CD8-positive, alpha-beta memory T cell (primary cell): ENCODE measurements at places on chromosomes 5 and 9. TPM values are rescaled to one million over a fixed set of nuclear protein-coding genes. Genes with fewer than 3 reads are reported as not detected.
A peak's percentile ranks its signal among the peaks of the same experiment; 100 is the strongest.

ALDOB gene
- not detected for total RNA-seq

- H3K36me3 ChIP-seq: no peaks in the 10 kb centered on the region
- H3K27ac ChIP-seq: no peak overlapping the region
- H3K27me3 ChIP-seq: no peaks in the 10 kb centered on the region
- peaks cover 73% of the 10 kb centered on the region for H3K4me1 ChIP-seq
Observed at GRCh38 chr9:93128011-93128714, 5.9 kb downstream of the NINJ1 start.

CATSPER3 gene
- 0.29 TPM for total RNA-seq

GRCh38 chr5:3381206-3381825 lies 214.3 kb upstream of the IRX1 start:
- no peaks in the 10 kb centered on the region for H3K27me3 ChIP-seq
- H3K4me1 ChIP-seq: no peaks in the 10 kb centered on the region
- DNase-seq: no peak

GRCh38 chr9:34611811-34612787 lies at the start of gene RPP25L:
RPP25L (minus strand) TSS chr9:34612097; CDS start chr9:34611296, 801 bp downstream.
- peak; percentile 79 for DNase-seq
- peaks cover 22% of the 10 kb centered on the region for H3K4me1 ChIP-seq
- peak within 1 kb of the TSS; percentile 90 for H3K4me3 ChIP-seq
- peak within 1 kb of the TSS; percentile 85 for H3K27ac ChIP-seq
- peaks cover 6% of the 10 kb centered on the region for H3K36me3 ChIP-seq

DNA sequence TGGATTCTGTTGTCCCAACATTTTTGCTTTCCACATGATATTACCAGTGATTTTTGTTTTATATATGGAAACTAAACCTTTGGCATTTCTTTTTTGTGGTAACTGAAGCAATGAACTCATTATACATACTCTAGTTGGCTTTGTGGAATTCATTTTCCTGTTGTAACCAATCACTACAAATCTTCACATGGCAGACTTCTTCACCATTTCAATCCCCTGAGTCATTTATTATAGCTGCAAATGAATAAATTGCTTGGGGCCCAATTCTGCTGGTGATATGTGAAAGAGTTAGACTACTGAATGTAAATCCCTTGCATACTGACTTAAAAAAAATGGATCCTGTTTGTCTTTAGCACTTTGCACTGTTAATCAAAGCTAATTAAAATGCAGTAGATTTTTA lies 1709.6 kb upstream of the WWC1 start:
- no peak for DNase-seq
- H3K27me3 ChIP-seq: no peaks in the 10 kb centered on the region
- H3K4me1 ChIP-seq: no peaks in the 10 kb centered on the region
- no peak overlapping the region for H3K4me3 ChIP-seq
- H3K27ac ChIP-seq: no peak overlapping the region

PCDHGC3 gene
- total RNA-seq: 0.11 TPM

GRCh38 chr9:71515107-71515506 lies 253.2 kb downstream of the CEMIP2 start:
- no peaks in the 10 kb centered on the region for H3K36me3 ChIP-seq
- no peaks in the 10 kb centered on the region for H3K27me3 ChIP-seq
- no peak overlapping the region for H3K4me3 ChIP-seq
- no peaks in the 10 kb centered on the region for H3K4me1 ChIP-seq
- no peak for DNase-seq
- H3K27ac ChIP-seq: no peak overlapping the region

DRD1 gene
- total RNA-seq: not detected

DIPK1B gene
- total RNA-seq: not detected

DNA sequence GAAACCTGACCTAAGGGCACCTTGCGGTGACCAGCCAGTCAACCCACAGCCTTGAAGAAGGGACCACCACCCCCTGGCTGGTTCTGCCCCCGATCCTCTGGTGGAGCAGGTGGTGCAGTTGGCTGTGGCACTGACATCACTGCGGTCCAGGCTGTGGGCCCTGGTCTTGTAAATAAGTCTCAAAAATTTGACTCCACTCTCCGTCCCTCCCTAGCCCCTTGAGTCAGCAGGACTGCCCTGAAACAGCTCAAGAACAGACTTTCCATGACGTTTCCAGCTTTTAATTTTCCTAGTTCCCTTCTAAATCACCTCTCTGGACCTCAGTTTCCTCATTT lies 134.8 kb upstream of the BOD1 start:
- no peaks in the 10 kb centered on the region for H3K36me3 ChIP-seq
- H3K27ac ChIP-seq: no peak overlapping the region
- DNase-seq: no peak
- no peaks in the 10 kb centered on the region for H3K4me1 ChIP-seq

GRCh38 chr5:101991486-101991885 lies 304.6 kb downstream of the SLCO4C1 start:
- H3K4me3 ChIP-seq: no peak overlapping the region
- DNase-seq: no peak
- no peaks in the 10 kb centered on the region for H3K36me3 ChIP-seq
- H3K4me1 ChIP-seq: no peaks in the 10 kb centered on the region
- H3K27ac ChIP-seq: no peak overlapping the region

DNA sequence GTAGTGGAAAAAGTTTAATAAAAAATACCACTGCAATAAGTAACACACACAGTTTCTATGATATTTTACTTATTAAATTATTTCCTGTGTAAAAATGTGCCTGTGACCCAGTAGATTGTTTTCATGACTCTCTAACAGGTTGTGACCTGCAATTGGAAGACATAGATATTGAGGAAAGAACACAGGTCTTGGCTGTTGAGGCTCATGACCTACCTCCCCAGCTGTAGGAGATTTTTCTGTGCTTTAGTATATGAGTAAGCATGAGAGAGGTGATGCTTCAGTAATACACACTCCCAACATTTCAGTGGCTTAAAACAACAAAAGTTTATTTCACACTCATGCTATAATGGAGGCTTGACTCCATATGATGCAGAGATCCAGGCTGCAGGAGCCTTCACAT lies 47.3 kb upstream of the TNC start:
- no peak overlapping the region for H3K4me3 ChIP-seq
- no peaks in the 10 kb centered on the region for H3K27me3 ChIP-seq
- no peak overlapping the region for H3K27ac ChIP-seq
- H3K4me1 ChIP-seq: no peaks in the 10 kb centered on the region

GRCh38 chr9:89447416-89447815 lies 50.5 kb downstream of the SEMA4D start:
- DNase-seq: no peak
- no peak overlapping the region for H3K4me3 ChIP-seq
- H3K27me3 ChIP-seq: no peaks in the 10 kb centered on the region
- H3K27ac ChIP-seq: no peak overlapping the region
- peaks cover 93% of the 10 kb centered on the region for H3K4me1 ChIP-seq
- H3K36me3 ChIP-seq: peaks cover 15% of the 10 kb centered on the region

SPINK4 gene
- not detected for total RNA-seq

DNA sequence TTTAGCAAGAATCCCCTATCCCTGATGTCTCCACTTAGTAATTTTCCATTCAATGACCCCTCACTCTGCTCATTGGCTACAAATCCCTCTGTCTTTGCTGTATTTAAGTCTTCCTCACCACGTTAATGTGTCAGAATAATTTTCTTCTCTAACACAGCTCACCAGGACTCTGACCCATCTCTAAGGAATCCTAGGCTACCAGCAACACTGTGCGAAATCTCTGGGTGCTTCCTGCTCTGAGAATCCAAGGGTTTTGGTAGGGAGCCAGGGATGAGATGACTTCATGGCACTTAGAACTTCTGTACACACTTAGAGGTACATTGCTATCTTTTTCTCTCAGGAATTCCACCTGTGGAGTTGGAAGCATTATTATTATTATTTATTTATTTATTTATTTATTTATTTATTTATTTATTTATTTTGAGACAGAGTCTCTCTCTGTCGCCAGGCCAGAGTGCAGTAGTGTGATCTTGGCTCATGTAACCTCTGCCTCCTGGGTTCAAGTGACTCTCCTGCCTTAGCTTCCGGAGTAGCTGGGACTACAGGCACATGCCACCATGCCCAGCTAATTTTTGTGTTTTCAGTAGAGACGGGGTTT lies 53.5 kb downstream of the FOXI1 start:
- H3K36me3 ChIP-seq: no peaks in the 10 kb centered on the region
- DNase-seq: no peak
- no peak overlapping the region for H3K27ac ChIP-seq
- no peaks in the 10 kb centered on the region for H3K27me3 ChIP-seq
- H3K4me1 ChIP-seq: no peaks in the 10 kb centered on the region

SLC34A1 gene
- not detected for total RNA-seq

DNA sequence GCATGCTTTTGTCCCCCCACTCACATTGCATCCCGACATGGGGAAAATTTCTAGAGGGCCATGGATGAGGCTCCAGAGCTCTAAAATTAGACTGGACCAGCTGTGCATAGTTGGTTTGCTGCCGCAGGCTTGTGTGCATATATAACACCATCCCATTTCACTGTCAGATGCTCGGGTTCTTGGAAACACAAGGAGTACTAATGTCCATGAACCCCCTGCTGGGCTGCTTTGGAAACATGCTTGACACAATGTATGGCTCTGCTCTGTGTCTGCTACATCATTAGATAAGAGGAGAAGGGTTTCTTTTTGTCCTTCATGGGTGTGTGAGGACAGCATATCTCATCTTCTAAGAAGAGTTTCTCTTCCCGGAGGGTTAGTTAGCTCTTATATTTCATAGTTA lies 292.1 kb upstream of the RORB start:
- H3K27me3 ChIP-seq: no peaks in the 10 kb centered on the region
- no peaks in the 10 kb centered on the region for H3K4me1 ChIP-seq
- DNase-seq: no peak
- no peak overlapping the region for H3K4me3 ChIP-seq

HTR1A gene
- total RNA-seq: not detected

- no peaks in the 10 kb centered on the region for H3K4me1 ChIP-seq
- DNase-seq: no peak
- no peak overlapping the region for H3K27ac ChIP-seq
- H3K36me3 ChIP-seq: no peaks in the 10 kb centered on the region
- H3K4me3 ChIP-seq: no peak overlapping the region
- H3K27me3 ChIP-seq: no peaks in the 10 kb centered on the region
Observed at GRCh38 chr9:75483636-75484035, 395.3 kb downstream of the OSTF1 start.

TAF11L5 gene
- not detected for total RNA-seq

GRCh38 chr9:126842977-126843799 lies 17.3 kb upstream of the ZBTB34 start:
- no peak for DNase-seq
- no peak overlapping the region for H3K27ac ChIP-seq
- H3K36me3 ChIP-seq: no peaks in the 10 kb centered on the region

- DNase-seq: no peak
- H3K4me3 ChIP-seq: no peak overlapping the region
- H3K27me3 ChIP-seq: no peaks in the 10 kb centered on the region
- H3K36me3 ChIP-seq: no peaks in the 10 kb centered on the region
Observed at GRCh38 chr5:144472221-144472620, 301.5 kb downstream of the KCTD16 start.

- no peaks in the 10 kb centered on the region for H3K4me1 ChIP-seq
- H3K4me3 ChIP-seq: no peak overlapping the region
- no peak for DNase-seq
- H3K27me3 ChIP-seq: no peaks in the 10 kb centered on the region
- no peak overlapping the region for H3K27ac ChIP-seq
Observed at GRCh38 chr5:20335978-20336377, 348.0 kb upstream of the CDH18 start.

YTHDC2 gene
- 28.3 TPM for total RNA-seq

GRCh38 chr9:128992995-128993394 lies 35.1 kb downstream of the SH3GLB2 start:
- H3K4me1 ChIP-seq: no peaks in the 10 kb centered on the region
- H3K36me3 ChIP-seq: peaks cover 53% of the 10 kb centered on the region
- no peak overlapping the region for H3K4me3 ChIP-seq
- H3K27ac ChIP-seq: no peak overlapping the region

LCN6 gene
- not detected for total RNA-seq

DNA sequence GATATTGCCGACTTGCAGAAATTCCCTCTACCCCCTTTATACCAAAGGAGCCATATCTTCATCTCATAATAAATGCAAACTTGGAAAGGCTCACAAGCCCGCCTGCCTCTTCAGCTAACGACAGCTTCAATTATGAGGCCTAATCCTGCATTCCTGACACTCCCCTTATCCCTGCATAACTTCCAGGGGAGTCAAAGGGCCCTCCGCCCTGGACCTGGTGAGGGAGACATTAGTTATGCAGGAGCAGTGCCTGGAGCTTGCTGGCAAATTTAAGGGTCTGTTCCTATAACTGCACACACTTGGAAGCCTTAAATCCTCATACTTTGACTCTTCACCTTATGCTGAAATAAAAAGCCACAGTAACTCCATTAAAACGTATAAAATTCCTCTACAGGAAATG lies 617.9 kb downstream of the BNC2 start:
- H3K4me3 ChIP-seq: no peak overlapping the region
- no peak overlapping the region for H3K27ac ChIP-seq
- no peaks in the 10 kb centered on the region for H3K4me1 ChIP-seq
- no peaks in the 10 kb centered on the region for H3K27me3 ChIP-seq
- no peaks in the 10 kb centered on the region for H3K36me3 ChIP-seq

DNA sequence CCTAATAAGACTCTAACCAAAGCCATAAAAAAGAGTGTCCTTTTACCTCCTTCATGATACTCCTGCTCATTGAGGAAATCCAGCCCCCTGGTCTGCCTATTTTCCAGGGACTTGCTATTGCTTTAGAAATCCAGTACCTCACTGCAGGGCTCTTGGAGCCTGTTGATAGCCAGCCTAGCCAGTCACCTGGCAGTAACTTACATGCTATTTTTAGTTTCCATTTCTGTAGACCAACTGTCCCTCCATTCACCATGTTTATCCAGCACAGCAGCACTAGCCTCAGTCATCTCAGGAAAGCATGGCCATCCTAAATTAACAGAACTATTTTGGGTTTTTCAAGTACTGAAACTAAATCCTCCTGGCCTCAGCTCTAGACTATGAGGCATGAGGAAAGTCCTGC lies 91.5 kb upstream of the PHF24 start:
- no peaks in the 10 kb centered on the region for H3K27me3 ChIP-seq
- H3K4me1 ChIP-seq: no peaks in the 10 kb centered on the region
- H3K36me3 ChIP-seq: no peaks in the 10 kb centered on the region
- H3K4me3 ChIP-seq: no peak overlapping the region
- DNase-seq: no peak

DNA sequence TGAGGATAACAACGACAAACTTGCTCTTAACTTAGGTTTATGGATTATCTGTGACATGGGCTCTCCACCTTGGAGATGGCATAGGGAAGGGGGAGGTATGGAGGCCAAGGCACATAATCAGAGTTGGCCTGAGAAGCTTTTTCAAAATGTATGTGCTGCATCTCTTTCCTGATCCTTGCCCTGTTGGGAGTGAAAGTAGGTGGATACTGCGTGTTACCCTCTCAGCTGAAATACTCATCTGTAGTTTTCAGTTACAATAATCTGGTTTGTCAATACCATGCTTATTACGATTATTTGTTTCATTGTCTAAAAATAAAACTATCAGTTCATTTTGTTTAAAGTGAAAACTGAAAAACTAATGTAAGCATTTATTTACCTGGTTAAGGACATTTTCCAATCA lies 86.7 kb downstream of the SLC44A1 start:
- H3K27ac ChIP-seq: no peak overlapping the region
- H3K4me1 ChIP-seq: no peaks in the 10 kb centered on the region
- no peak for DNase-seq

ANGPTL2 gene
- total RNA-seq: not detected

GRCh38 chr9:77731930-77732329 lies 83.8 kb upstream of the GNA14 start:
- H3K4me1 ChIP-seq: no peaks in the 10 kb centered on the region
- DNase-seq: no peak
- H3K4me3 ChIP-seq: no peak overlapping the region
- H3K36me3 ChIP-seq: no peaks in the 10 kb centered on the region
